ENCODE measurements at places on chromosomes 1 and 21.

DNA sequence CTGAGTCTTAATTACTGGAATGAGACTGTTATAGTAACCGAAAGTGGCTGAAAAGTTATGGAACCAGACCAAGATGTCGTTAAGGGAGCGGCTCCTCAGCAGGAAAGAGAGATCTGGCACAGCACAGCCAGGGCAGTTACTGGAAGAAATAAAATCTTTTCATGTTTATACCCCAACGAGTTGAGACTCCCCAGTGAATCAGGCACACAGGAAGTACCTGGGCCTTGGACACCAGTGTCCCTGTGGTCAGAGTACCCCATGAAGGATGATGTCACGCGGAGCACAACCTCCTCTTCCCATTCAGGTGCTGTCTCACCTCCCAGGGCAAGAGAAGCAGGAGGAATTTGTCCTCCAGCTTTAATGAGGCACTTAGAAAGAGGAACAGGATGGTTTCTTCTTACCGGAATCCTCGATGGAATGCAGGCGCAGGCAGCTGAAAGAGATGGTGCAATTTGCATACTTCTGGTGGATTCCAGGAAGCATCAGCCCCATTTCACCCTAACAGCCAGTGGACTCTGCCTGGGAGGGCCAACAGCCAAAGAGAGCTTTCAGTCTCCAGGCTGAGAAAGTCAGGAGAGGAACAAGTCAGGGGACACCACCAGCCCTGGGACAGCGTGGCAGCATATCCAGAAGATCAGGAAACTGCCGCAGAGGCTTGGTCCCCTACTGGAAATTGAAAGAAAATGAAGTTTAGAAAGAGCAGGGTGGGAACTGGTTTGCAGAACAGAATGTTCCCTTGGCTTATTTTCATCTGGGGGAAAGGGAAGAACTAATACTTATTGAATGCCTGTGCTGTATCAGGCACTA, 35.9 kb upstream of the CTTNBP2NL start:
- peak; percentile 53 for DNase-seq

- DNase-seq, result no peak
These were observed 127.7 kb upstream of the CAMK1G start for GRCh38 chr1:209455661-209456358.

GRCh38 chr1:234675572-234675971, 65.6 kb upstream of the IRF2BP2 start:
- no peak for DNase-seq

DNA sequence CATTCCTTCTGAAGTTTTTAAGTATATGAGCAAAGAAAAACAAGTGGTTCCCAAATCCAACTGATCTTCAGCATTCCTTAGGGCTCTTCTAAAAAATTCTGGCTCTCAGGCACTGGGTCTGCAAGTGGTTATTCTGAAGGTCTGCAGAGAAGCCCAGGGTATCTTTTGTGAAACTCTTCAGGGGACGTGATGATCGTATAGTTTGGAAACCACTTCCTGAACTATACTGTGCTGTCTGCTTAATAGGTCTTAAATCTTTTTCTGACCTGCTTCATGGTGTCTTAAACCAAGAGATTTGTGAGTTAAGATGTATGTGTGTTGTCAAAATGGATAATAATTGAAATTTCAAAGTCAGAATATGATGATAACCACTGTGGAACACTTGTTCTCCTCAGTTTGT, 115.5 kb downstream of the LHX9 start:
- no peak for DNase-seq
